ENCODE measurements at places on chromosomes 1 and 21.

- DNase-seq = no peak
Observed at GRCh38 chr1:30285501-30285932, 437.9 kb downstream of the MATN1 start.

- no peak for DNase-seq
Observed at GRCh38 chr1:167095368-167095767, 1.5 kb downstream of the STYXL2 start.

GRCh38 chr1:62487956-62488355 lies 51.1 kb downstream of the USP1 start:
- no peak for DNase-seq

DNA sequence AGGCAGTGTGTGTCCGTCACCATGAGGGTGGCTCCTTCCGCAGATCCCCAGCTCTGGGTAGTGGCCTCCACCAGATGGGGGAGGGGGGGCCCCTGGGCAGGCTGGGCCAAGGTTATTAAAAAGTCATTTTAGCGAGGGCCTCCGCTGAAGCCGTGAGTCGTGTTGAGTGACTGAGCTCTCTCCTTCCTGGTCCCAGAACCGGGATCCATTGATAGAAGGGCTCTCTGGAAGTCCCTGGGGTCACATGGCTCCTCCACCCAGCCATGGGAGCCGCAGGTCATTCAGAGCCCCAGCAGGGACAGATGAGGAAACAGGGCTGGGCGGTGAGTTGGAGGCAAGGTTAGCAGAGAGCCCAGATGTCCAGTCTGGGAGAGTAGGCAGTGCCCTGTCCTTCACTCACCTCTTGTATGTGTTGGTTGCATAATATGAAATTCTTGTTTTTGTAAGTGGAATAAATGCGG lies 12.9 kb downstream of the MIIP start:
- DNase-seq = no peak

- no peak for DNase-seq
Observed at GRCh38 chr1:91889717-91890459, 3.9 kb upstream of the TGFBR3 start.

DNA sequence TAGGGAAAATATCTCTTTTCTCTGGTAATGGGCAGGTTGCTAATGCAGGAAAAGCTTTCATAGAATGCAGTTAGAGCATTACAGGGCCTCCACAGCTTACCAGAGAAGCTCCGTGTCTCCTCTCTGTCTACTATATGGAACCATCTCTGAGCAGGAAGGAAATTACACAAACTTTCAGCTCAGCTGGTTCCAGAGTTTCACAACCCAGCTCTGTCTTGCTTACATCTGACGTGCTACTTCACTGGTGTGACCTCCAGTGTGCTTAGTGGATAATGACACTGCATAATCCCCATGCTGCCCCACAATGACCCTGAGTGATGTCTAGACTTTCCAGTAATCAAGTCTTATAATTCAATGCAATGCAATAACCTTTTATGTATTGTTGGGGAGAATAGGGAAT lies 4.3 kb upstream of the FGGY start:
- DNase-seq = no peak

- DNase-seq = no peak
Observed at GRCh38 chr1:96764469-96764868, 42.9 kb downstream of the PTBP2 start.

GRCh38 chr1:96355521-96355920 lies 366.1 kb upstream of the PTBP2 start:
- DNase-seq = no peak

DNA sequence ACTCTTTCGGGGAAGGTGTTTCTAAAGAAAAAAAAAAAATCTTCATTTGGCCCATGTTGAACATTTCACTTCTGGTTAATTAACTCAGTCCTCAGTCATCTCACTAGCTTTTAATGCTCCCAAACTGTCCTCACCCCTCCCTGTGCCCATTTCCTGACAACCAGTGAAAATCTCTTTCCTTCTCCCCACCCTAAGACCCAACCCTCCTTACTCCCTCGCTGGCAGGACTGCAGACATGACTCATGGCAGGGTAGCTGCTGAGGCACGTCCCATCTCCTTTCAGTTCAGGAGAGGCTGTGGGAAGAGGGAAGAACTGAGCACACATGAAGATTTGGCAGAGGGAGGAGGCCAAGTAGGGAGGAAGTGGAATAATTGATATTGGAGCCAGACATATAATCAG lies 12.6 kb downstream of the PKP1 start:
- DNase-seq = no peak

DNA sequence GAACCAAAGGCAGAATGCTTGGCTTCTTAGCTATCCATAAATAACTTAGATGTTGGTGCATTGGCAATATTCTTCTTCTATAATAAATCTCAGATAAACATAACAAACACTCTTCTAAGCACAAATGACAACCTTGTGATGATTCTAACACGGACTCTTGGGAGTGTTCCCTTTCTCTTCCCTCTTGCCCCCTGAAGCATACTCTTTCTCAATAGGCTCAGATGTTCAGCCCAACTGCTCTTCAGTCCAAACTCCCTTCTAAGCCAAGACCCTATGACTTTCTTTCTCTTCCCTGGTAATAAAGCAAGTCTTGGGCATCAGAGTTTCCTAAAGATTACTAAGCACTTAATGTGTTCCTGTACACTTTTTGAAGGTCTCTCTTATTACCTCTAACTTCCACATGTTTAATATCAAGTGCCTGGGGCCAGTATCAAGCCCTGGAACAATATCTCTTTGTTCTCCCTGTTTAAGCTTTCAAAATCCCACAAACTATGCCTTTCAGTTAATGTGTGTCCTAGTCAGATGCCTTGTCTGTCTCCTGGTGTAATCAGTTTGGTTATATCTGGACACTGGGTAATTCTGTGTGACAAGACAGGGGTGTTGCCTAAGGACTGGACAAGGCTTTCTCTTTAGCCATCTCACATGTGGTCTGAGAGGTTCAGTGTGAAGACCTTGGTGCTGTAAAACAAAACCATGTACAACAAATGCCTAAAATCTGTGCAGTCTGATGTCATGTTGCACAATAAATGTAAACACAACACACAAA lies 92.9 kb upstream of the IVNS1ABP start:
- DNase-seq = peak; percentile 91

DNA sequence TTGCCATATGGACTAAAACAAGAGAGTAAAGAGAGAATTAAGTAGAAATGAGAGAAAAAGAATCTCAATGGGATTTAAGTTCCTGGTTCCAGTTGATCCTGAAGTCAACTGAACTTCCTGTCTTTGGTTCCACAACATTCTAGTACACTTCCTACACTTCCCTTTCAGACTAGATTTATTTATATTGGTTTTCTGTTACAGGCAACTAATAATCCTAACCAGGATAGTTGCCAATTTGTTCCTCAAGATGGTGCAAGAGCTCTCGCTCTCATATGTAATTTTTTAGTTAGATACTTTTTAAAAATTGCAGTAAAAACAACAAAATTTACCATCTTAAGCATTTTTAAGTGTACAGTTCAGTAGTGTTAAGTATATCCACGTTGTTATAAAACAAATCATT lies 28.8 kb upstream of the TRIM45 start:
- DNase-seq = no peak

DNA sequence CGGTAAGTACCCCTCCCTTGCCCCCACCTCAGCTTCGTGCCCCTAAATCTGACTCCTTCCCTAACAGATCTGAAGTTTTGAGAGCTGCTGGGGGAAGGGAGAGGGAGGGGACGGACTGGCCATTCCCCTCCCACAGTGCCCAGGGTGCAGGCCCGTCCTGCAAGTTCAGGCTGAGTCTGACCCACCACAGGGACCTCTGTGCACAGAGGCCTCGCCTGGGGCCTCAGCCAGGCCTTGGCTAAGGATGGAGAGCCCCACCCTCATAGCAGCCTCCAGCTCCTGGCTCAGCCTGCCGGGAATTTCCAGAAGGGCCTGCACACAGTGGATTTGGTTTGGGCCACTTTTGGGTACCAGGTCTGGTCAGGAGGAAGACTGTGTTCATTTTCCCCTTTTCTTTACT lies 31.2 kb upstream of the TNFRSF1B start:
- no peak for DNase-seq

- no peak for DNase-seq
Observed at GRCh38 chr1:25566176-25566729, 22.8 kb downstream of the LDLRAP1 start.

GRCh38 chr1:234659538-234659937 lies 49.6 kb upstream of the IRF2BP2 start:
- DNase-seq = no peak

DNA sequence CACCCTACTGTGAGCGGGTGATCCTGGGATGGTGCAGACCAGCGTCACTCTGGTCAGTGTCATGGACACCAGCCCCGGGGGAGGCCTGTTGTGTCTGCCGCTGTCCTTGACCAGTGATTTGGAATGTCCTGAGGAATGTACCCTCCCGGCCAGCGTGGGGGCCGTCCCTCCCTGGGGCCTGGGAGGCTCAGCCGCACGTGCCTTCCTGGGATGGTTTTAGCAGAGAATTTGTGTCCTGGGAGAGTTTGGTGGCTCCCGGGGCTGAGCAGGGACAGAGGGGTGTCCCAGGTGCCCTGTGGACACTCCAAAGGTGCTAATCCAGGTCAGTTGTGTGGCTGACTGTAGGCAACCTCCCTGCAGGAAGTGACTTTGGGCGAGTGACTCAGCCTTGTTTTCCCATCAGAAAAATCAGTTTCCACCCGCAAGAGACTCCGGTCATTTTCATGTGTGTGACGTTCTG lies 6.2 kb downstream of the ARHGEF16 start:
- DNase-seq = no peak

GRCh38 chr1:211132721-211133392 lies 1.1 kb downstream of the KCNH1 start:
- no peak for DNase-seq

- DNase-seq = no peak
Observed at GRCh38 chr1:226988334-226988666, 48.2 kb downstream of the COQ8A start.

GRCh38 chr1:160186729-160187128 lies 3.6 kb upstream of the CASQ1 start:
- no peak for DNase-seq

DNA sequence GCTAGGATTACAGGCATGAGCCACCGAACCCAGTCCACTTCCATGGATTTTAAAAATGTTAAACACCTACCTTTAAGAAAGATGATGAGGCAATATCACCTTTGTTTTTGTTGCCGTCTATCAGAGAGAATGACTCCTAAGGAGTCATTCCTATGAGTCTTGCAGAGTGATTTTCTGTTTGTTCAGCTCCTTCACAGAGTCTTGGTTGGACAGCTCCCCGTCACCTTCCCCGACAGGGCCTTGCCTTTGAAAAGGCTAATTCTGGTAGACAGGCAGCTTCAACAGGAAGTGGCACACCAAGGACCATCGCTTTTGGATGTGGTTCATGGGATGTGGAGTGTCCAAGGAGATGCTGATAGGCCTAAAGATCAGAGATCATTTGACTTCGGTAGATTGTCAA lies 17.5 kb downstream of the ZBTB18 start:
- no peak for DNase-seq

DNA sequence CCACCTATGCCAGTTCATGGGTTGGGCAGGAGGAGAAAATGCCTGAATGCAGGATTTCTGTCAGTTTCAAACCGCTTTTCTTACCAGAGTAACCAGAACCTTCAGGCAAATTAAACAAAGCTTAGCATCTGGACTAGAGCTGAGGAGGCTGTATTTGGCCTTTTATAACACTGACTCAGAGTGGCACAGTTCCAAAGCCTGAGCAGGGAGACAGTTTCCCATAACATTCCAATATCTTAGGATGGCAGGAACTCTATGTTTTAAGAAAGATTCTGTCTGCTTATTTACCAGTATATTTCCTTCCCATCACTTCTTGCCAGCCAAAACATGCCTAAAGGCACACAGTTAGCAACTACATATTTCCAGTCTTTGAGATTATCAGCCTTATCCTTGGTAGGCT lies 46.8 kb downstream of the UBR4 start:
- no peak for DNase-seq

DNA sequence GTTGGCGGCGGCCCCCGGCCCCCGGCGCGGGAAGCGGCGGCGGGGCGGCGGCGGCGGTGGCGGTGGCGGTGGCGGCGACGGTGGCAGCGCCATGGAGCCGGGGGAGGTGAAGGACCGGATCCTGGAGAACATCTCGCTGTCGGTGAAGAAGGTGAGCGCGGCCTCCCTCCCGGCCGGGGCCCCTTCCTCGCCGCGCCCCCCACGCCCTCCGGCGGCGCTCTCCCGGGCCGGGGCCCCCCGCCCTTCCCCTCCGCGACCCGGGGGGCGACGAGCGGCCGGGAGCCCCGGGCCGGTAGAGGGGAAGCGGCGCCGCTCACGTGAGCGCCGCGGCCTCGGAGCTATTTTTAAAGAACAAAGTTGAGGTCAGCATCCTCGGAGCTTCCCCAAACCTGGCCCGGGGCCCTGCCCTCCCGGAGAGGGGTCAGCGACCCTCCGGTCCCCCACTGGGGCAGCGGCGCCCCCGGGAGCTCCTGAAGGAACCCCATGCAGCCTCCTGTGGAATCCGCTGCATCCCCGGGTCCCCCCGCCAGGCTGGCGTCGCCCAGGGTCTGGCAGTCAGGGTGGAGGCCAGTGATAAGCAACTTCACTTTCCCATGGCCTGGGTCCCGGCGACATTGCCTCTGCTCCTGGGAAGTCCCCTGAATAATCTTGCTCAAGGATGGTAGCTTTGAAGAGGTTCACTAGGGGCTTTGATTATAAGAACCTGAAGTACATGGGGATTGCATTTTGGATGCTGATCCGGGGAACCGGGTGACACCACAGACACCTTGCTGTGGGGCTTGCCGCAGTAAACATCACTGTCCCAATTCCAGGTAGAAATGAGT lies 560 bp downstream of the PLEKHM2 start:
- no peak for DNase-seq

GRCh38 chr1:231630558-231631205 lies 4.1 kb downstream of the DISC1 start:
- DNase-seq = no peak

GRCh38 chr21:23858878-23859277 lies 1748.4 kb downstream of the MRPL39 start:
- no peak for DNase-seq

GRCh38 chr21:41805643-41806042 lies 38.8 kb upstream of the RIPK4 start:
- no peak for DNase-seq

DNA sequence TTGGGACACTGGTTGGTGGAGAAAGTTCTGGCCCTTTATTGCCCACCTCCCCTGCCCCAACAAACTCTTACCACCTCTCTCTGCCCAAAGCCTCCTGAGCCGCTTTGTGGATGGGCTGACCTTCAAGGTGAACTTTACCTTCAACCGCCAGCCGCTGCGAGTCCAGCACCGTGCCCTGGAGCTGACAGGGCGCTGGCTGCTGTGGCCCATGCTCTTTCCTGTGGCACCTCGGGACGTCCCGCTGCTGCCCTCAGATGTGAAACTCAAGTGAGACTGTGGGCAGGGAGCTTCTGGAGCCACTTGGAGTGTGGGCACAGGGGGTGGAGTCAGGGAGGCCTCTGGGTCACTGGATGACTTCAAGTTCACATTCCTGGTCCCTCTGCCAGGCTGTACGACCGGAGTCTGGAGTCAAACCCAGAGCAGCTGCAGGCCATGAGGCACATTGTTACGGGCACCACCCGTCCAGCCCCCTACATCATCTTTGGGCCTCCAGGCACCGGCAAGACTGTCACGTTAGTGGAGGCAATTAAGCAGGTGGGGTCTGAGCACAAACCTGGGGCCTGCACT lies 12.5 kb downstream of the RHOC start:
- DNase-seq = no peak

All from NCI-H1048 (cell line).